ENCODE measurements at places on chromosomes 3 and 15.

- DNase-seq = no peak
These were observed 61.5 kb downstream of the CGGBP1 start for GRCh38 chr3:87997298-87997697.

GRCh38 chr15:78438619-78439285, 736 bp downstream of the IREB2 start:
- peak; percentile 43 for DNase-seq

DNA sequence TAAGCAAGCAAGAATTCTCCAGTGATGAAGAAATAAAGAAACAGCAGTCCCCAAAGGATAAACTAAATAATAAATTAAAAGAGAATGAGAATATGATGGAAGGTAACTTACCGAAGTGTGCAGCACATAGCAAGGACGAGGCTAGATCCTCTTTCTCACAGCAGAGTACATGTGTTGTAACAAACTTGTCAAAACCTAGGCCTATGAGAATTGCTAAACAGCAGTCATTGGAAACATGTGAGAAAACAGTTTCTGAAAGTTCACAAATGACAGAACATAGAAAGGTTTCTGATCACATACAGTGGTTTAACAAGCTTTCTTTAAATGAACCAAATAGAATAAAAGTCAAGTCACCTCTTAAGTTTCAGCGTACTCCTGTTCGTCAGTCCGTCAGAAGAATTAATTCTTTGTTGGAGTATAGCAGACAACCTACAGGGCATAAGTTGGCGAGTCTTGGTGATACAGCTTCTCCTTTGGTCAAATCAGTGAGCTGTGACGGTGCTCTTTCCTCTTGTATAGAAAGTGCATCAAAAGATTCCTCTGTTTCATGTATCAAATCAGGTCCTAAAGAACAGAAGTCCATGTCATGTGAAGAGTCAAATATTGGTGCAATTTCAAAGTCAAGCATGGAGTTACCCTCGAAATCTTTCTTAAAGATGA, 4.5 kb upstream of the SCG5 start:
- DNase-seq = no peak

DNA sequence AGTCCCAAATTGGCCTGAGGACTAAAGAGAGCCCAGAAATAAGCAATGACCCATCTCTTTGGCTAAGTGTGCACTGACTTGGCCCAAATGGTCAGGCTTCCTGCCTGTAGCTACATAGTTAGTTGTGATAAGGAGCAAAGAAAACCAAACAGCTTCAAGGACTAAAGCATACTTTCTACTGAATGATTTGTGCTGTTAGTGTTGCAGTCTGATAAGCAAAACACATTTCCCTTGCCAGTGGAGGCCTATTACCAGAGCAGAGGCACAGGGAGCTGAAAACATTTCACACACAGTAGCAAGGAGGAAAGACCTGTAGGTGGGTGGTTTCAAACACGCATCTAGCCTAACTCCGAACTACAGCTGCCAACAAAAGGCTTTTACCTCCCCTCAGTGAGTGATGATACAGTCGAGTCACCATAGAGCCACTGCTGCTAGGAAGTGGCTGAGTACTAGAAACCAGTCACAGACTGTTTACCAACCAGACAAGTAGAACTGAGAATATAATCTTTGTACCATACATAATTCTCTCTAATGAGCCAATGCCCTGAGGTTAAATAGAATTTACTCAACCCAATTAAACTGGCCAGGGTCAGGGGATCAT, 222.3 kb upstream of the THBS1 start:
- DNase-seq = no peak

DNA sequence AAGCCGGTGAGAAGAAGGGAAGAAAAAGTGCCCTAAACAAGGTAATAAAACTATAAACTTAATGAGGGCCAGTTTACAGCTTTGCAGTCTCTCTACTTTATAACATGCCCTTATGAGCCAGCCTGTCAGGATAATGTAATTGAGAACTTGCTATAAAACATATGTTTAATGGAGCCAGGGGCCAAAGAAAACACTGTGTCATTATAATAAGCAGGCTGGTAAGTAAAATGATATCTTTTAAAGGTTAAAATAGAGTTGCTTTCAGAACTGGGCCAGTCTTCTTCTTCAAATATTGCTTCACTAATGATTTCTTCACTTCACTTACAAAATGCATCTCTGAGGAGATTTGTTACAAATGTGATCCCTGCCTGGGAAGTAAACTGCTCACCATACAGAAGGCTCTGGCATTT, 192.5 kb downstream of the SHOX2 start:
- DNase-seq = no peak

DNA sequence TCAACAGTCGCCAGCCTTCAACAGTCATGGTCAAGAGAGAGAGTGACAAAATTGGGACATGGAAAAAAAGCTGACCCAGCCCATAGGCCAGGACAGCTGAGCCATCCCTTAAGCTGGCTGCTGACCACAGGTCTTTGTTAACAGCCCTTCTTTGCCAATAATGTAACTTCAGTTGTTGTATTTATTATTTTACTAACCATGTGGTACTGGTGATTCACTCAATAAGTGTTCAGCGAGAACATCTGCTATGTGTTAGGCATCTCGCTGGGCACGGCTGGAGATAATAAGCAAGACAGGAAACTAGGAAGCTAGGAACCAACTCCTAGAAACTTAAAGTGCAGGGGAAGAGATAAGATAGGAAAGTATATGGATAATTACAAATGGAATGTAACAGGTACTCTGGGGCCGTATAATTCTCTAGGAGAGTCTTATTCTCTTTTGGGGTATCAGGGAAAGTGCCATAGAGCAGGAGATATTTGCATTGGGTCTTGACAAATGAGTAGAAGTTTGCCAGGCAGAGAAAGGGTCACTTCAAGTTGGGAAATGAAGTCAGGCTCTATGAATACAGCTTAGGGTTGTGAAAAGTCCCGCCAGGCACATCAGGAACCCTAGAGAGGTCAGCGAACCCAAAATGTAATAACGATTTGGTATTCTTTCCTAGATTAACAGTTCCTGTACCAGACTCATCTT, 84.0 kb upstream of the TRA2B start:
- peak; percentile 8 for DNase-seq

Measured in A549 (cell line).